RCC 7860 (cell line): ENCODE measurements at places on chromosomes 1 and 21.

DNA sequence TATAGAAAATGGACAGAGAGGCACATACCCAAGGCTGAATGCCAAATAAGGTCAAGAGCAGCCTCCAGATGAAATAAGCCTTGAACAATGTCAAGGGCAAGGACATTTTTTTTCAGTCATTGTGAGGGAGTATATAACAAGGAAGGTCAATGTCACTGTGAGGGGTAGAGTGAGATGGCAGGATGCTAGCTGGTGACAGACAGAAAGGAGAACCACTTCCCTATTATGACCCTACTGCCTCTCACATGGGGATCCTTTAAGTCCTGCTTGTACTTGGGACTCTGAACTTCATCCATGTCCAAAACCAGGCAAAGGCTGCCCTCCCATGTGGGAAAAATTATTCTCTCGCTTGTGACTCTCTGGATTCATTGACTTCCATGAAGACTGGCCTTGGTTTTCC lies 119.5 kb upstream of the COA6 start:
- no peak for DNase-seq

DNA sequence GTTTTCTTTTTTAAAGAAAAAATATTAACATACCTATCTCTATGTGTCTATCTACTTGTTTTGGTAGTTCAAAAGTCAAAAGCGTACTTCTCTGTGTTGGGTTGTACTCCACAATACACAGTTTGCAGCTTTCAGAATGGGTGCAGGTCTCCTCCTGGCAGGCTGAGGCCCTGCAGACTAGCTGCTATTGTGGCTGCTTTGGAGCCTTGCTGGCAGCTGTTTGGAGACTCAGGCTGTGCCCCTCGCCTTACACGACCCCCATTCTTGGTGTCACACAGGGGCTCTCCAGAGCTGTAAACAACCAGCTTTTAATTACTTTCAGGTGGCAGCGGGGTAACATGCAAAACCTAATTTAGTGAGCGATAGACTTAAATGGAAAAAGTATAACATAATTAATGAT lies 160.4 kb downstream of the DSCAM start:
- no peak for DNase-seq

DNA sequence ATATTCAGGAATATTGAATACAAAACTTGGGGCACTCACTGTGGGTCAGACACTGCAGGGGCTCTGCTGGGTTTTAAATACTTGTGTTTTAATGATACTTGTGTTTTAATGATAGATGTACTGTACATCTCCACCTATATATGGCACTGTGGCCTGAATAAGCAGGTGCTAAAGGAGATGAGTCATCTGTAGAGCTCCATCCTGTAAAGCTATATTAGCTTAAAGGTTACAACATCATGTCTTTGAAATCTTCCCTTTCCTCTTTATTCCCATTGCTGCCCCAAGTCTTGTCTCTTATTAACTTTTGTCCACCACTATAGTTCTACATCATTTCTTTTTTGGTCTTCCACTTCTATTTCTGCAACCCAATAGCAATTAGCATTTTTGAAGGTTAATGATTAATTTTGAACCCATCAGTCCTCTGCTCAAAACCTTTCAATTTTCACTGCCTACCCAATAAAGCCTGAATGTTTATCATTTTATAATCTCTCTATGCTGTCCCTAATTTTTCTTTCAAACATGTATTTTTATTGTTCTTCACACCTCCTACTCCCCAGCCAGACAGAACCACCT lies 113.3 kb upstream of the PTGFR start:
- DNase-seq = no peak

GRCh38 chr1:24805534-24806301 lies 60.5 kb downstream of the CLIC4 start:
- DNase-seq = no peak
